ENCODE measurements at places on chromosomes 6 and 20.

- DNase-seq = no peak
Measured at GRCh38 chr6:142933701-142934100, 11.3 kb downstream of the HIVEP2 start.

DNA sequence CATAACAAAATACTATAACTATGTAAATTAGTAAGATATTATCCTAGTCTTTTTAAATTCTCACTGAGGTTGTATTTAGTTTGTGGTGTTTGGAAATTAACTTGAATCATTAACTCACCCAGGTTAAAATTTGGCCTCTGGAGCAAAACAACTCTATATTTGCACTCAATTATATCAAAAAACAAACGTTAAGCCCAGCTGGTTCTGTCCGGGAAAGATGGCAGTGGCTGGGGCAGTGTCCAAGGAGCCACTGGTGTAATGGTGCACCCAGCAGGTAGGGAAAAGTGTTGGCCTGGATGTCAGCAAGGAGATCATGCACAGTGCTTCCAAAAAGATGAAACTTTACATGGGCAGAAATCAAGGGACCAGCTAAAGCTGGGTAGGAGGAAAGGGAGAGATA is 285.3 kb upstream of the CITED2 start:
- DNase-seq = no peak

DNA sequence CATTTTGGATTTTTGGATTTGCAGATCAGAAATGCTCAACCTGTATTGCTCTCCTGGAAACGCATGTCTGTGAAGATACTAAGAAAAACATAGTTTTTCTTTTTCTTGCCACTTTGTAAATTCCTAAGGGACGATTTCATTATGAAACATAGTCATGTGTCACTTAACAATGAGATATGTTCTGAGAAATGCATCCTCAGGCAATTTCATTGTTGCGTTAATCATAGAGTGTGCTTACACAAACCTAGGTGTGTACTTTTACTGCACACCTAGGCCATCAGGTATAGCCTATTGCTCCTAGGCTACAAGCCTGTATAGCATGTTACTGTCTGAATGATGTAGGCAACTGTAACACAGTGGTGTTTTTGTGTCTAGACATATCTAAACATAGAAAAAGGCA is 13.4 kb upstream of the THEMIS start:
- DNase-seq = no peak

- DNase-seq = no peak
Measured at GRCh38 chr20:15823718-15824117, 749.5 kb downstream of the KIF16B start.

- peak; percentile 25 for DNase-seq
Measured at GRCh38 chr6:71012866-71013469, 56.1 kb upstream of the B3GAT2 start.

Data from left renal pelvis (tissue), 4 donors.